ENCODE measurements at places on chromosomes 2 and 18.

DNA sequence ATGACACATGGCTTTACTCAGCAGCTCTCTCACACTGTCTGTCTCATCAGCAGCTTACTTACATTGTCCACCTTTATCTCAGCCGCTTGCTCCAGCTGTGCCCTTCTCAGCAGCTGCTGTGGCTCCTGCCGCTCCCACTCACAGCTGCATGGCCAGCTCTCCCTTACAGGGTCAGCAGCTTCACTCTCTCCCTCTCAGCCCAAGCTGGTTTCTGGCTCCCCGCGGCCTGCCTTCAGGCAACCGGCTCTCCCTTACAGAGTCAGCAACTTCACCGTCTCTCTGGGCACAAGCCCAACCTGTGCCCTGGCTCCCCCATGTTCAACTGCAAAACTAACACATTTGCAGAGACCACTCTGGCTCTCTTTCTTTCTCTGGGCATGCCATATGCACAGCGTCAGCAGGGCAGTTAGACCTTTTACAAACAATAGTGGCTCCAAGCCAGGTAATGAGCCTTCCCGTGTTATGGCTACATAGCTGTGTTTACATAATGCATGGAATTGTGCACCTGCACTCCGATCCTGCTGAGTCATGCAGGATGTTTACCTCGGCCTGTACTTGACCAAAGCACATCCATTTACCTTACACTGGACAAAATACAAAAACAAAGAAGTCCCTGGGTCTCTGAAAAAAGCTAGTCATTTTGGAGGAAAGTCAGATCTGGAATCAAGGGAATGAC lies 167.3 kb downstream of the DOK6 start:
- no peak for DNase-seq

GRCh38 chr2:43818761-43819160 lies 19.9 kb downstream of the ABCG5 start:
- DNase-seq = peak; percentile 11

DNA sequence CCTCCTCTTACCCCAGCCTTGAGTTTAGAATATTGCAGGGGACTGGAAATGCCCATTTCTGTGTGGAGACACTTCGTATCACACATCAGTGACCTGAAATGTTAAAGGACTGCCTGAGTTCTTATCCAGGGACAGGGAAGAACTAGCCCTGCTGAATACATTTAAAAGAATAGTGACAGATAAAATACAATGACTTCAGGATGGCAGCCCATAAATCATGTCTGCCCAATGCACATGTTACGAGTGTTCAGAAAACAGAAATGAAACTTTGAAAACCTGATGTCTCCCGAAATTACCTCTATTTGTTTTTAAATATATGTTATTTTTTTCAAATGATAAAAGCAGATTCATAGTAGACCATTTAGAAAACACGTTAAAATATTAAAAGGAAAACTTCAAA lies 22.3 kb upstream of the RAB12 start:
- DNase-seq = no peak

GRCh38 chr18:23706971-23707640 lies 17.9 kb downstream of the LAMA3 start:
- DNase-seq = no peak

- no peak for DNase-seq
Observed at GRCh38 chr2:136075476-136075875, 42.5 kb downstream of the CXCR4 start.

DNA sequence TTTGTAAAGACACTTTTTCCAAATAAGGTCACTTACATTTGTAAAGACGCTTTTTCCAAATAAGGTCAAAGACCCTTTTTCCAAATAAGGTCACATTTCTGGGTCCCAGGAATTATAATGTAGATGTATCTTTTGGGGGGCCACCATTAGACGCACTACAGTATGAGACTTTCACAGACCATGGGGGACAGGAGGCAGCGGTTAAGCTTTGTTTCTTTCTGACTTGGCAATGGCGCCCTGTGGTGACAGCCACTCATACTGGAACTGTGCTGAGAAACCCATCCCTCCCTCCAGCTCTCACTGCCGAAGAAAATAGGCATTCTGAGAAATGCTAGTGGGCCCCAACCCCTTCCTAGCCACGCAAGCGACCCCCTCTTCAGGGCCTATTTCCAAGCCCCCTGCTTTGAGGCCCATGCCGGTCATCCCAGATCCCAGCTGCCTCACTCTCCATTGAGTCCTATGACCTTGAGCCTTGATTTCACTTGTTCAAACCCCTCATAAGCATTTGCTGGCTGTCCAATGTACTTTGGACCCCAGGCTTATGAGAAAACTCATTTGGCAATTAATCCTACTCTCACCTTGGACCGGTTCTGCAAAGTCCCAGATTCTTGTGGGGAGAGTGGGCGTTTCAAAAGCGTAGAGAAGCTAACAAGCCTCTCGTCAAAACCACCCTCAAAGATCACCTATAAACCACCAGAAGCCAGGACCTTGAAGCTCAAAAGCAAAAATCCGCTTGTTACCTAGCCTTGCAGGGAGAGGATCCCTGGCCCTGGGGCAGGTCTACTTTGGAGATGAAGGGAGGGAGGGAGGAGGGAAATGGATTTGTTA lies 11.3 kb upstream of the SPATA3 start:
- DNase-seq = no peak

DNA sequence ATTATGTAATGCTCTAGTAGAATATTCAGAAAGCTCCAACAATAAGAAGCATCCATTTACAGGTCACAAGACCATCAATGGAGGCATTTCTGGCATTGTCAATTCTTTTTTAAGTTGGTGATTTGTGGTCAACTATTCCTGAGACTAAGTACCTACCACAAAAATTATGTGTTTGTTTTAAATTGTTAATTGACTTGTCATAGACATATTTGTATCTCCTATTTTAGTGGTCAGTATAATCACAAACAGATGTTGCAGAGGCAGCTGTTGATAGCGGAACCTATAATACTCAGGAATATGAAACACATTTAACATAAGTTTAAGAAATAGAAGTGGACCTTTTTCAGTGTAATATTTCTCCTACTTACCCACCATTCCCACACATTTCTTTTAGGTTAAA lies 430.1 kb downstream of the CCDC85A start:
- no peak for DNase-seq

DNA sequence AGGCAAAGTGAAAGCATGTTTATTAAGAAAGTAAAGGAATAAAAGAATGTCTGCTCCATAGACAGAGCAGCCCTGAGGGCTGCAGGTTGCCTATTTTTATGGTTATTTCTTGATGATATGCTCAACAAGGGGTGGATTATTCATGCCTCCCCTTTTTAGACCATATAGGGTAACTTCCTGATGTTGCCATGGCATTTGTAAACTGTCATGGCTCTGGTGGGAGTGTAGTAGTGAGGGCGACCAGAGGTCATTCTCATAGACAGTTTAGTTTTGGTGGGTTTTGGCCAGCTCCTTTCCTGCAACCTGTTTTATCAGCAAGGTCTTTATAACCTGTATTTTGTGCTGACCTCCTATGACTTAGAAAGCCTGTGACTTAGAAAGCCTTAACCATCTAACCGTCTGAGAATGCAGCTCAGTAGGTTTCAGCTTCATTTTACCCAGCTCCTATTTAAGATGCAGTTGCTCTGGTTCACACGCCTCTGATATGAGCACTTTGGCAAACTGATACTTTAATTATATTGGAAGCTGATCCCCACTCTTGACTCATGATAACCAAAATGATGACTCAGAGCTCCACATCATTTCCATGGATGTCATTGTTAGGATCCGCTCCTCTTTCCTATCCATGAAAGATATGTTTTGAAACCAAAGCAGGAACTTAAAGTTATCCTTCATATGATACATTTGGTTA lies 14.5 kb upstream of the ERMN start:
- DNase-seq = no peak

DNA sequence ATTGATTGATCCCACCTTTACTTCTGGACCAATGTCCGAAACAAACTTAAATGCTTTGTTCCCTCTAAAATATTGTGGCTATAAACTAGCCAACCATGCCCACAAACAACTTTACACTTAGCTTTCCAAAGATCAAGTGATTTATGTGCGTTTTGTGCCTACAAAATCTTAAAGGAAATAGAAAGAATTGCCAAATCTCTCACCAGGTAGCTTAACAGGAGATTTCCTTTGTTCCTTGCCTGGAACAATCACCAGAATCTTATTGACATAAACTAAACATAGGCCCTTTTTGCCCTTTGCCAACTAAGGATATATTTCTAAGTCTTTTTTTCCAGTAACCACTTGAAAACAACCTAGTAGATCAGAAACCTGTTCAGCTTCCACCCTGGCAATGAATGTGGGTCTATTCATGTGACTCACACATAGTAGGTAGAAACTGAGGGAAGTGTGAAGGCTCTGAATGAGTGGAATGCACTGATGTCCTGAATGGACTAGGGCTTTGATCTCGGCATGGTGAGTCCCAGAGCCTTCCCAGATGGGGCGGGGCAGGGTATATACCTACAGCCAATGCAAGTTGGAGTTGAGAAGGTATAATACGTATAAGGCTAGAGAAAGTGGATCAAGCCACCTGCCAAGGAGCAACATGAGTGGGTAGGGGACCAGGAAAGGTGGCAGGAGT lies 94.6 kb upstream of the PPP1CB start:
- no peak for DNase-seq

DNA sequence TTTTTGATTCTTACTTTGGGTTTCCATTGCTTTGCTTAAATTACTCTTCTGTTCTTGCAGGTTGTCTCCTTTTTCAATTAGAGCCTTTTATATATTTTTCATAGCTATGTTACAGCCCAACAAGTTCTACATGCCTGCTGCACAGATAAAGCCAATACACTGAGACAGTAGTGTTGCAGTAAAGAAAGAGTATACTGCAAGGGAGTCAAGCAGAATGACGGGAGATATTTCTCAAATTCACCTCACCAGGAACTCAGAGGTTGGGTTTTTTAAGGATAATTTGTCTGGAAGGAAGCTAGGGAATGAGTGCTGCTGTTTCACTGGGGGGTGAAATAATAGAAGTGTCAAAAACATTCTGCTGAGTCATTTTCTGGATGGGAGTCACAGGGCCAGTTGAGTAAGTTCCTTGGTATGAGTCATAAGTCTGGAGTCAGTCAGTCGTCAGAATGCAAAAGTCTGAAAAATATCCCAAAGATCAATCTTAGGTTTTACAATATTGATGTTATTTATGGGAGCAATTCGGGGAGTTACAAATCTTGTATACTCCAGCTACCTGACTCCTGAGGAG lies 193.0 kb upstream of the RGPD4 start:
- no peak for DNase-seq

GRCh38 chr2:241803387-241804325 lies 5.3 kb upstream of the NEU4 start:
- no peak for DNase-seq

GRCh38 chr2:46364797-46365457 lies 67.7 kb downstream of the EPAS1 start:
- peak; percentile 19 for DNase-seq

DNA sequence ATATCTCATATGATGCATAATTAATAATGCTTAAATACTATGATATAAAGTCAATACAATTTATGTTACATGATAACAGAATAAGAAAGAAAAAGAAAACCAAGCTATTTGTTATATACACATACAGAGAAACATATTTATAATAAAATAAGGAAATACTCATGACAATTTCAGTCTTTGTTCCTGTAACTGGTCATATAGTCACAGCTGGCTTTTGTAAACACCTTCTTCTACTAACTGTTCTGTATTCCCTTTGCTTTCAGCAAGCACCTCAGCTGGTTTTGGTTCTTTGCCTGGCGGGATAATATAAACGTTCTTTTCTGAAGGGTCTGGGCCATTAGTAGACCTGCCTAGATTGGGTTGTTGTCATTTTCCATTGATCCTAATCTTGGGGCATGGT lies 158.5 kb downstream of the COPS8 start:
- no peak for DNase-seq

DNA sequence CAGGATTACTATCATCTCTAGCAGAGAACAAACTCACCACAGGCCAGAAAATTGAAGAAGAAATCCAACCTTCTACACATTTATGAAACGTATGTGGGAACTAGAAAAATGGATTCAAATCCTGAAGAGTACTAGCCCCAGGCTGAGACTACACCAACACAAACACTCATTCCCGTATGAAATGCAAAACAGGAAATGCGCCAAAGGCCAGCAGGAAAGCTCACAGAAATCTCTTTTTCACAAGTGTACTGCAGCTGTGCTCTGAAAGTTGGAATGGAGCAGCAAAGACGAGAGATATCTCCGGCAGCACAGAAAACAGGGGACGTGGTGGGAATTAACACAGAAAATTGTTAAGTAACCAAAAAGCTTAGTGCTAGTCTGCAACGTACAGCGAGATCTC lies 913.5 kb downstream of the TDRD15 start:
- no peak for DNase-seq

DNA sequence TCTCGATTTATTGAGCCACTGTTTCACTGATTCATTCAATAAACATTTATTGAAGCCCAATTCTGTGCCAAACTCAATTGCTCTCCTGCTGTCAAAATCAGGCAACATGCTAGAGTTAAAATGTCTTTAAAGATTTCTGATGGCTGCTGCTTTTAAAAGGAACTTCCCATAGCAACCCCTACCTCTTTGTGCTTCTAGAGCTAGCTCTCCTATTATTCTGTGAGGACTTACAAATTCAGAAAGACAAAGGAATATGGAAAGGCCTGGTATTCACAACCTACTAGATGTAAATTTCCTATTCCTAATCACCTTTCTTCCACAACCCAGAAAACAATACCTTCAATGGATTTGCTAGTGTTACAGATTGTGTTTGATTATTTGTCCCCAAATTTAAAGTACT lies 395.5 kb downstream of the NRXN1 start:
- no peak for DNase-seq

DNA sequence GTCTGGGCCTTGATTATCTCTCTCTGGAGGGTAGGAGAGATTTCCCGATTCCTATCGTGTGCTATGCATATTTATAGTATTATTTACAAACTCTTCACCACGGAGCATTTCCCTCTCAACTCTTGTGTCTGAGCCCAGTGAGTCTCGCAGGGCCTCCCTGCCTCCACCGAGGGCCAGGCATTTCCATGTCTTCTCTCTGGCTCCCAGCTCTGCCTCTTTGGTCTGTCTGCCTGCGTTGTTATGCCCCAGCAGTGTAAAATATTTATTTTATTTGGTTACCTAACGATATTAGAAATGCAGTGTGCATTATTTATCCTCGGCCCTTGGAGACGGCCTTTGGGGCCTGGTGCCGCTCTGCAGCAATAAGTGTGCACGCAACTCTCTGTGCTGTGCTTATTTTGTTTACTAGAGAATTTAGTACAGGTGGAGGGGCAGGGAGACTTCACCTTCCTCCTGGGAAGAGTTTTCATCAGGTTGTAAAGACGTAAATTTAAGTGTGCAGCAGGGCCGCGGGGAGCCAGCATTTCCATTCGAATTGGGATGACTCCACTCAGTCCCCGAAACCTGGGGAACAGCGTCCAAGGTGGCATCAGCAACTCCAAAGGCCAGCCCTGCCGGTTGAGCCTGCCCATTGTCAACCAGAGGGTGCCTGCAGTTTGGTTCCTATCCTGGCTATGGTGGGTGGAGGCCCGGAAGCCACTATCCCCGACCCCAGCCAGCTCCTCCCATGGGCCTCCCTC lies 100.2 kb downstream of the PTGR3 start:
- DNase-seq = no peak

Data from HL-60 (cell line).